ENCODE measurements at places on chromosomes 12 and 14.
A peak's percentile ranks its signal among the peaks of the same experiment; 100 is the strongest.

GRCh38 chr14:98952593-98953350 lies 319.2 kb downstream of the BCL11B start:
- DNase-seq: no peak

GRCh38 chr14:50520947-50521815 lies 11.2 kb downstream of the MAP4K5 start:
- DNase-seq: no peak

- no peak for DNase-seq
Observed at GRCh38 chr14:29545714-29546113, 381.9 kb downstream of the PRKD1 start.

DNA sequence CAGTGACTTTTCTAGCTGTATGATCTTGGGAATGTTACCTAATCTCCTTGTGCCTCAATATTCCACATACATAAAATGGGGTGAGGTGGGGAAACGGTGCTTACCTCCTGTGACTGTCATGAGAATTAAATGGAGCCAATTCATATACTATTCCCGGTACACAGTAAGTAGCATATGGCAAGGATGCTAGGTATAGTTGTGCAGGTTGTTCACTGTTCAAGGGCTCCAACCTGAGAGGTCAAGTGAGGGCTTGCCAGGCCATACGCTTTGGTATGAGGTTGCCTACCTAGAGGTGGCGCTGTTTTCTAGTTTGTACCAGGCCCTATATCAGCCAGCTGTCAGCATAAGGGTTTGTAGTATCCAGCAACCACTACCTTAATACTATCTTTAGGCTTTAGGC lies 3.6 kb upstream of the BATF start:
- no peak for DNase-seq

GRCh38 chr14:51950007-51950406 lies 39.3 kb upstream of the RTRAF start:
- no peak for DNase-seq

DNA sequence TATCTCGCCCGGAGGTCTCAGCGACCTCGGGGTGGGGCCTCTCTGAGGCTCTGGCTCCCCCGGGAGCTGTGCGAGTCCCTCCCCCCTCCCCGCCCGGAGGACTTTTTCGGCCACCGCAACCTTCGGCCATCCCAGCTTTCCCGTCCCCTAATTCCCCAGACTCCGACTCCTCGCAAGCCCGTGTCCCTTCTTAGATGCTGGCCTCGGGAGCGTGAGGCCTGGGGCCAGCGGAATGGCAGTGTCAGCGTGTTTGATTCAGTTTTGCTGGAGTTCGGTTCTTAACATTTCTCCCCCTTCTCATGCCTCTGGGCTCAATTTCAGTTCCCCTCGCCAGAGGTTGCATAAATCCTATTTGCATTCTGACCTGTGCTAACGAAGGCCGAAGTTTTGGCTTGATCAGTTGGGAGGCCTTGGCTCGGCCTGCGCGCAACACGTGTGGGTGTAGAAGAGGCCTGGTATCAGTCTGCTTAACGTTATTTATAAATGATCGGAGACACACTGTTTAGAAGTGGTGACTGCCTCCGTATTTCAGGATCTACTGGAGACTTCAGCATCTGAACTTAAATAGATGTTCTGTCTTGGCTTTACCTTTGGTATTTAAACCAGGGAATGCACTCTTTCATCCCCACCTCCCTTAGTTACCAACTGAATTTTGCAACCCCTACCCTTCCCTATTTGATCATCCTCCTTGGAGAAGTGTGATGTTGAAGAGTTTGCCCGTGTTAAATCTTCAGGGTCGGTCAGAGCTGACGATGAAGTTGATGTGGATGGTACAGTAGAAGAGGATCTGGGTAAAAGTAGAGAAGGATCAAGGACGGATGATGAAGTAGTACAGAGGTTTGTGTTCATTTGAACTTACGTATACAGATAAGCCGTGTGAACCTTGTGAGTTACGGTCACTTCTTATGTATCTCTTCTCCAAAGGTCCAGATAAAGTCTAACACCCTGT lies 851 bp downstream of the HSP90B1 start:
- peak; percentile 16 for DNase-seq

DNA sequence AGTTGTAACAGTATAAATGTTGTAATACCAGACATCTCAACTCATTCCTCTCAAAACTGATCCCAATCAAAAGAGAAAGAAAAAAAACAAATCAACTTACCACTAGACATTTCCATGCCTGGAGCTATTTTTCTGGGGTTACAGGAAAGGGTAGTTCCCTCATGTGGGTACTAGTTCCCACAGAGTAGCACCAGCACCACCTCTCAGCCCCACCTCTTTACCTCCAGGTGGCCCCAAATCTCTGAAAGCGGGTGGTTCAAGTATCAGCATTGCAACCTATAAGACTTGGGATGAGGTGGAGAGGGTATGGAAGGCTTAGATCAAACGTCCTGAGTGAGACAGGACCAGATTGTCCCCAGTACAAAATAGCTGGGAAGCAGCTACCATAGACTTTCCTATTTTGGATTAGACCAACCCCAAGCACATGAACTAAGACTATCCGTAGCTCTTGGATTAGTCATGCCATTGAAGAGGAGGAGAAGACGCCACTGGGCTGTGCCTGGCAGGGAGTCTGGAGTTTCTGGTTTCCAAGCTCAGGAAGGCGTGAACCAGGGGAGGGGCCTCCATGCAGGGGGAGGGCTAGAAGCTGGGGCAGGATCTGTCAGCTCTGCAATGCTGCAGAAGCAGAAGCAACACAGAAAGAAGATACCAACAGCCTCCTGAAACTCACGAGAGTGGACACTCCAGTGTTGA lies at the start of gene SLC39A2:
TSS of gene SLC39A2 (plus strand) at position 620 of the 693 bp plus-strand sequence. CDS start 154 bp downstream, outside the sequence.
- DNase-seq: no peak

GRCh38 chr14:65676361-65677014 lies 264.0 kb downstream of the FUT8 start:
- no peak for DNase-seq

DNA sequence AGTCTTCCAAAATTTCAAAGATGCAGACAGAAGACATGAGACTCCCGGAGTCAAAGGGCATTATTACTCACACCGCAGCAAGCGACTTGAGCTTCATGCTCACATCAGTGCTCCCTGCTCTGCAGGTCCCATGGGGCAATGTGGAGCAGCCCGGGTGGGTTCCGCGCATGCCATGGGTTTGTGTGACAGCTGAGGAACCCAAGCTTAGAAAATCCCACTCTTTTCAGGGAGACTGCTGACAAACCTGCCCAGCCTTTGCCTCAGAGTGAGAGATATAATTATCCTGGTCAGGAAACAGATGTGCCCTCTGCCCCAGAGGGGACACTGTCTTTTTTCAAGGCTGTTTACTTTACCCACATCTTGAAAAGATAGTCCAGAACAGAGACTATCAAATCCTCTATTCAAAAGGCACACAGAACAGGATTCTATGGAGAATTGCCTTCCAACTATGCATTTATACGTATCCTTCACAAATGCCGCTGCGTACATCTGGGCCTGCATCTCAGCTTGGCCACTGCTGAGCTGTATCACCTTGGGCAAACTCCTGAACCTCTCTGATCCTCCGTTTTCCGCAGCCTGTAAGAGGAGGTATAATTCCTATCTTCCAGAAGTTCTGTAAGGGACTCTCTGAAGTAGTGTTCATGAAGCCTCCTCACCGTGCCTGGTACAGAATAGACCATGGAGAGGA lies 16.0 kb downstream of the C14orf132 start:
- DNase-seq: no peak

DNA sequence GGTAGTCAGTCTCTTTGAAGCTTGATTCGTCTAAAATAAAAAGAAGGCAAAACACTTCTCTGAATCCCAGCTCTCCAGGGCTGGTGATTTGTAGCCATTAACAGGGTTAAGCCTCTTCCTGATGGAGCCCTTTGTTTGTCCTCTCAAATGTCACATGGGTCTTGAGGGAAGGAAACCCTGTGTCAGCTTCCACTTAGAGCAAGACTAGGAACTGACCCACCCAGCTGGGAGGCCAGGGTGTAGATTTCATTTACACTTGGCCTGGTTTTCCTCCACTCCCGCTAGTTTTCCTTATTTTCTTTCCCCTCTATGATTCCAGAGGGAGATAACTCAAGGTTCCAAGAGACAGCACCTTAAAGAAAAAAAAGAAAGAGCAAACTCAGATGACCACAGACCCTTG lies 230.5 kb upstream of the EGLN3 start:
- DNase-seq: no peak

- DNase-seq: no peak
Observed at GRCh38 chr14:77856941-77857340, 57.0 kb downstream of the ADCK1 start.

- DNase-seq: no peak
Observed at GRCh38 chr12:67926063-67926462, 63.2 kb upstream of the IFNG-AS1 start.

DNA sequence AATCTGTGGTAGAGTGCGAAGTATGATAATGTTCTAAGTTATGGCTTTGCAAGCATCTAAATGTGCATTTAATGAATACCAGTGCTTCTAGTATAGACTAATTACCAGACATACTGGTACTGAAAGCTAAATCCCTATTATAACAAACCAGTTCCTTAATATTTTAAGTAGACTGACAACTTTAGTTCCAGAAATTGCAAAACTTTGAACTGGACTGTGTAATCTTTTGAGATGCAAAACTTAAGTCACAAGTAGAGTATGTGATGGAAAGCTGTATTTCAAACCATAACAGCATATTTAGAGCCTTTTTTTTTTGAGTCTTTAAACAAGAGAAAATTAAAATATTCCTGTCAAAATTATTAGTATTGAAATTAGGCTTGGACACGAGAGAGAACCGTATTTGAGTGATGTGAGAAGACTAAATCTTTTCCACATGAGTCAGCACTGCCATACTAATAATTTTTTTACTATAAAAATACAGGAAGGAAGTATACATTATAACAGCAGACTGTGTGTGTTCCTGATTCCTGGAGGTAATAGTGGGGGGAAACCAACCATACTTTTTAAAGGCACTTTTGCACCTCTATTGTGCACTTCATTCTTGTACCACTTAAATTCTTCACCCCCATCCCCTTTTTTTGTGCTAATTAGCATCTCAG lies 45.5 kb downstream of the PPM1A start:
- no peak for DNase-seq

GRCh38 chr12:58346032-58346632 lies 404.8 kb downstream of the ATP23 start:
- no peak for DNase-seq

DNA sequence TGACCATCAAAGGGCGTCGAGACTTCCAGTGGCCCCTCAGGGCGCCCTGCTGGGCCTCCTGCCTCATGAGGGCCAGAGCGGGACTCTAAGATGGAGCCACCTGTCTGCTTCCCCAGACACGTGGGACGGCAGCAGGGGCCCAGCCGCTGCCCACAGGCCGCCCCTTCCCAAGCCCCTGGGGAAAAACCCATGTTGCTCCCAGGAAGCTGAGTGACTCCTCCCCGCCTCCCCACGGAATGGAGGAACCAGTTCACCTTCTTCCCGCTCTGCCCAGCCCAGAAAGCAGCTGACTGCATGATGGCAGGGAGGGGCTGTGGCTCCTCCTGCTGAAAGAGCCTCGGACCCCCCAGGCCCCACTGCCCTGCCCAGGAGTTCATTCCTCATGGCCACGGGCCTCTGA lies 14.9 kb downstream of the RAB35 start:
- DNase-seq: no peak

DNA sequence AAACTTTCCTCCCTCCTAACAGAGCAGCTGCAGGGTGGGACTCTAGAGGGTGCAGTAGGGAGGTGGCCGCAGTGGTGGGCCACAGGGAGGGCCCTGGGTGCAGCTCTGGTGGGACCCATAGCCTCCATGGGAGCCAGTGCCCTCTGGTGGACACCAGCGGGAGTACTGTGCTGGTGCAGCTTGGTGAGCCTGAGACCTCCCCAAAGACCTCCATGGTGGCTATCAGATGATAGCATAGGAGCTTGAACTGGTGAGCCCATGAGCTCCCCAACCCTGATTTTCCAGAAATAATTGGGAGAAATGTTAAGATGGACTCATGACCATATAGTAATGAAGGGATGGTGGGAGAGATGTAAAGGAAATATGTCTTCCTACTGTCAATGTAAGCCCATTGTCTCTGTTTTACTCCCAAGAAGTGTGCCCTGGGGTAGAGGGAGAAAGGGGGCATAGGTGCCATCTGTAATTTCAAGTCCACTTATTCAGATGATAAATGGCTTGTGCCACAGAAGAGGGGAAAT lies 98.7 kb downstream of the GAS2L3 start:
- peak; percentile 4 for DNase-seq

DNA sequence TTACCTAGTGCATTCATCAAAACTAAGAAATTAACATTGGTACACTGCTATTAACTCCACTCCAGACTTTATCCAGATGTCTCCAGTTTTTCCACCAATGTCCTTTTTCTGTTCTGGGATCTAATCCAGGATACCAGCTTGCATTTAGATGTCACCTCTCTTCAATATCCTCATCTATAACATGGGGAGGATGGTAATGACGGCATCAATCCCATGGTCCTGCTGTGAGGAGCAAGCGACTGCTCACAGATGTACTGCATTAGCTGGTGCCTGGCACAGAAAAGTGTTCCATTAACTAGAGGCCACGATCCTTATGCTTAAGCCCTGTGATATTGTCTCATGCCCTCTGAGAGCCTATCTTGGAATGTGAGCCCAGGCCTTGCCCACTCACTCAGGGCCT lies 53.8 kb downstream of the CALM1 start:
- DNase-seq: no peak

- DNase-seq: no peak
Observed at GRCh38 chr12:19201661-19202060, 72.1 kb downstream of the PLEKHA5 start.

DNA sequence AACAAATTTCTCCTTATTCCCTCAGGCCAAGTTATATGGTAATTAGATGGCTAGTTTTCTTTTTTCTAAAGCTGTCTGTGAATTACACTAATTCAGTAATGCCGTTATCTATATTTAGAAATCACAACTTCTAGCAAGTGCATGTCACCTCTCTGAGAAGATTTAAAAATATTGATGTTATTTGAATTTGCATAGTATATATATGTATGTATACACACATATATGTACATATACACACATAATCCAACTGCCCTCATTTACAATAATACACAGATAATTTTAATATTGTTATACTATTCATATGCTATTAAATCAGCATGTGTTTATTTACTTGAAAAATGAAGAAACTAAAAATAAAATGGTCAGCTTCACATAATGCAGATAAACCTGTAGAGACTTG lies 563.9 kb downstream of the SLC16A7 start:
- DNase-seq: no peak

GRCh38 chr12:120855823-120856588 lies 48.2 kb downstream of the SPPL3 start:
- DNase-seq: no peak

DNA sequence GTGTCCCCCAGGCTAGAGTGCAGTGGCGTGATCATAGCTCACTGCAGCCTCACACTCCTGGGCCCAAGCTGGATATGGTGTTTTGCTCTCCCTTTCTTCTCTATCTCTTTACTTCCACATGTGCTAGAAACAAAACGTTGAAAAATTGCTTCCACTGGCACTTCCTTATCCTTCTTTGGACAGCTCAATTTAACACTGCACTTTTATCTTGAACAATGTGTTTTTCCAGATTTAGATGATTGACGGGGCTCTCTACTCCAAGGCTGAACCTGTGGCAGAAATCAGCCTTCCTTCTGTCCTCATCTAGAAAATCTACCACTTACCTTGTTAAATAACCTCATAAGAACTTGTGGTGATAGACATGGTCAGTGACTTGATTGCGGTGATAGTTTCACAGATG lies 165.1 kb downstream of the DAD1 start:
- DNase-seq: no peak

All from stimulated activated CD4-positive, alpha-beta T cell treated with anti-CD3 and anti-CD28 coated beads, TNF-alpha, amount 100 ng/mL, for 1 hour (primary cell).